Activated CD4-positive, alpha-beta T cell treated with anti-CD3 and anti-CD28 coated beads, Interleukin-10, Interleukin-2, amounts not matched to agents 100 ng/mL and 50 ng/mL, durations not matched to agents 16 hours and 8 hours (primary cell): ENCODE measurements at places on chromosomes 13 and 19.

GRCh38 chr19:10245189-10245939 is 6.7 kb upstream of the MRPL4 start:
- DNase-seq: no peak

DNA sequence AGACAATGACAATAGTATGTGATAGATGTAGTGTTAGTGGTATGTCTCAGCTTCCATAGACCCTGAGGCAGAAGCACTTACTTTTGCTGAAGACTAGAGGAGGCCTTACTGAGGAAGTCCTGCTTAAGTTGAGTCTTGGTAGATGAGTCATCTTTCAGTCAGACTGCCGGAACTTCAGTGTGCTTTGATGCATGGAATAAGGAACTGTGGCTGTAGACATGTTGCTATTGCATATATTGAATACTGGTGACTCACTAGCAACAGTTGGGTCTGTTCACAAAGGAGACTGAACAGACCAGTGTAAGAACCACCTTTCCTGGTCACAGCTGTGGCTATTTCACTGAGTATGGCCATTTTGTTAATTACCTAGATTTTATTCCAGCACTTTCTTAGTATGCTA is 1000.6 kb downstream of the OLFM4 start:
- DNase-seq: no peak

DNA sequence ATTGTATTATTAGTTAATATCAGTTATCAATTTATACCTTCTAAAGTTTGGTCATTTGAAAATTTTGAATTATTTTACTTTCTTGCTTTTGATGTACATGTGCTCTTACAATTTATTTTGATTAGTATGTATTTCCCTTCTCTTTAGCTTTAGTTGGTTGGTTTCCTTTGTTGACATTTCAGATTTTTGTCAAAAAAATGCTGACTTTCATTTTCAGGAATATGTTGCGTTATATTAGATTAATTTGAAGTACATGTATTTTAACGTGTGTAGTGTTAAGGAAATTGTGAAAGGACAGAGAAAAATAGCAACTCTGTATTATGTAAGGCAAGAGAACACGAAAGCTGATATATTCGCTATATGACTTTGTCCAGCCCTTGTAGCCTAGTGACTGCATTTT is 342.9 kb upstream of the SLITRK6 start:
- no peak for DNase-seq

GRCh38 chr13:98507282-98507797 is 69.6 kb downstream of the STK24 start:
- no peak for DNase-seq

DNA sequence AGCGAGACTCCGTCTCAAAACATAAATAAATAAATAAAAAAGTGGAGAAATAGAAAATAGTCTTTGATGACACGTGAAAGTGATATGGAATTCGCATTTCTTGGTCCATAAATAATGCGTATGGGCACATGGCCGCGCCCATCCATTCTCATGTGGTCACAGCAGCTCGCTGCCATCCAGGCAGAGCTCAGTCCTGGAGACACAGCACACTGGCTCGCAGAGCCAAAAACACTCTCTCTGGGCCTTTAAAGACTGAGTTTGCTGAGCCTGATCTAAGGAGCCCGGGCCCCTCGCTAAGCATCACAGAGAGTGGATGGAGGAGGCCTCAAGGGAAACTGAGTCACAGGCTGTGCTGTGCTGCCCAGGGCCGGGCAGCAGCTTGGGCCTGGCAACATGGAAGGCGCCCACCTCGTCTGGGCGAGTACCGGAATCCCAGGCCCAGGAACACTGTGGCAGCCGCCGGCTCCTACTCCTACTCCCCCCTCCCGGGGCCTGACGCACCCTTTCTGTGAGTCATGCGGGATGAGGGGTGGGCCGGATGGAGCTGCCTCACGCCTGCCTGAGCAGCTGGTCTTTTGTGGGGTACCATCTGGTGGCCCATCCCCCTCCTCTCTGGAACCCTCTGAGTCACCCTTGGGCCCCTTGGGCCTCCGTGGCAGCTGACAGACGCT is 28.9 kb upstream of the CACTIN start:
- DNase-seq: no peak

- no peak for DNase-seq
Observed at GRCh38 chr13:80630685-80631121, 289.8 kb upstream of the SPRY2 start.

DNA sequence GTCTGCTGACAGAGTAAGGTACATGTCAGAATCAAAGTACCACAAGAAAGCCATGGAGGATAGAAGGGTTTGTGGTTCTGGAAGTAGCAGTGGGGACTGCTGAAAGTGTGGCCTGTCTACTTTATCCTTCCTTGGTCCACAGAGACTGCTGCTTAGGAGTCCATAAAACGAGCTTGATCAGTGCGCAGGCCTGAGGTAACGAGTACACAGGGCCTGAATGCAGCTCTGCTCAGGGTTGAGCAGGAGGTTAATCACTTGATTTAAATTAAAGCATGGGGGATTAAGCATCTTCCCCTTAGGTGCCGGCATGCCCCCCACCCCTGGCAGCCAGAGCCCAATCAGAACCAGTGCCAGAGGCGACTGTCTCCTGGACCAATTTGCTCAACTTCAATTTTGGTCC is 34.9 kb upstream of the WASF3 start:
- DNase-seq: no peak

GRCh38 chr19:54162241-54162805 is 2.8 kb upstream of the LENG1 start:
- DNase-seq: peak; percentile 83

GRCh38 chr13:41543664-41544300 is 86.4 kb downstream of the RGCC start:
- DNase-seq: no peak

DNA sequence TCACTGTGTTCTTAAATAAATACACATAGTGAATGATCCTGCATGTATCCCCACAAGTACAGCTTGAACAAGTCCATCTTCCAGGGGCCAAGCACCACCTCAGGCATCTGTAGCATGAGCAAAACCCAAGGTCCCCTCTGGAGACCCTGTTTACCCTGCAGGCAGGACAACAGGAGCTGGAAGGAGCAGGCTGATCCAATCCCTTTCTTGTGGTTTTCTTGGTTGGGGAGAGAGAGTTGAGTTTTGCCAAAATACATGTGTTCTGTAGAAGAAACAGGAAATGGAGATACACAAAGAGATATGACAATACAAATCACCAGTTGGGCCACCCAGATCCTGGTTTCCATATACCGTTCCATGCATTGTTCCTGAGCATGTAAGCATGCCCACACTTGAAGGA is 92.8 kb downstream of the SHISA2 start:
- DNase-seq: no peak

DNA sequence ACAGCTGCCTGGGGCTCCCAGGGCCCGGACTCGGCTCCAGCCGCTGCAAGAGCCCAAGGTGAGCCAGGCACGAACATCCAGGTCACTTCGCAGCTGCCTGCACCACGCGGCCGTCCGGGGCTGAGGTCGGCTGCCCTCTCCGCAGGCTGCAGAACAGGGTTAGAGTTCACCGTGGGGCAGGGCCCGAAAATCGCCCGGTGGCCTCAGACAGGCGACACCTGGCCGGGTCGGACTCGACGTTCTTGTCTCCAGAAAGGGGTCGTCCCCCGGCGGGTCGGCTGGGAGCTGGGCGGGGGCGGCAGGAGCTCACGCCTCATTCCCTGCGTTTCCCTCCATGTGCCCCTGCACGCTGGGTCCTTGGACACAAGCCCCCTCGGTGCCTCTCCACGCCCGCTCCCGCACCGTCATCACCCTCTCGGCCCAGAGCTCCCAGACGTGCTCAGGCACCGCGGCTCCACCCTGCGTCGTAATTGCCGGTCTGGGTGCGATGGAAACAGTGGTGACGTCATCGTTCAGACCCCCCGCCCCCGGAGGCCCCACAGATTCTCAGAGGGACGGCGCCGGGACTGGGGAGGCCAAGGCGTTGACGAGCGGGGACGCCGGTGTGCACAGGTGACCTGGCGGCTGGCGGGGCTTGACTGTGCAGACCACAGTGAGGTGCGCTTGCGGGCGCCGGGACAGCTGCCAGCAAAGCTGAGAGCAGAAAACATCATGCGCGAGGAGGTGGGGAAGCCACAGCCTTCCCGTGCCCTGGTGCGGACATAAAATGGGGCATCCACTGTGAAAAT is 4.0 kb upstream of the GRIN3B start:
- DNase-seq: peak; percentile 59

DNA sequence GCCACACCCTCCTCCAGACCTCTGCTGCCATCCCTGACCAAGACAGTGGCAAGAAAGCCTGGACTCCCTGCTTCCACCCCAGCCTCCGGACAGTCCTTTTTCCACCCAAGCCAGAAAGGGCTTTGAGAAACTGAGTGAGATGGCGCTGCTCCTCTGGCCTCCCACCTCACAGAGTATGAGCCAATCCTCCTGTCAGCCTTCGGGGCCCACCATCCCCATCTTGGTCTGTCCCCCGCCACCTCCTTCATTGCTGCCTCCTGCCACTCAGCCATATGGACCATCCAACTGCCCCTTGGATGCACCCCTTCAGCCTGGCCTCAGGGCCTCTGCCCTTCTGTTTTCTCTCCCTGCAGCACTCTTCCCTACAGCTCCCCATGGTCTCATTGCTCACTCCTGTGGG is 125.7 kb downstream of the CRYL1 start:
- DNase-seq: no peak

- no peak for DNase-seq
Observed at GRCh38 chr13:104460554-104460953, 1394.3 kb upstream of the SLC10A2 start.

DNA sequence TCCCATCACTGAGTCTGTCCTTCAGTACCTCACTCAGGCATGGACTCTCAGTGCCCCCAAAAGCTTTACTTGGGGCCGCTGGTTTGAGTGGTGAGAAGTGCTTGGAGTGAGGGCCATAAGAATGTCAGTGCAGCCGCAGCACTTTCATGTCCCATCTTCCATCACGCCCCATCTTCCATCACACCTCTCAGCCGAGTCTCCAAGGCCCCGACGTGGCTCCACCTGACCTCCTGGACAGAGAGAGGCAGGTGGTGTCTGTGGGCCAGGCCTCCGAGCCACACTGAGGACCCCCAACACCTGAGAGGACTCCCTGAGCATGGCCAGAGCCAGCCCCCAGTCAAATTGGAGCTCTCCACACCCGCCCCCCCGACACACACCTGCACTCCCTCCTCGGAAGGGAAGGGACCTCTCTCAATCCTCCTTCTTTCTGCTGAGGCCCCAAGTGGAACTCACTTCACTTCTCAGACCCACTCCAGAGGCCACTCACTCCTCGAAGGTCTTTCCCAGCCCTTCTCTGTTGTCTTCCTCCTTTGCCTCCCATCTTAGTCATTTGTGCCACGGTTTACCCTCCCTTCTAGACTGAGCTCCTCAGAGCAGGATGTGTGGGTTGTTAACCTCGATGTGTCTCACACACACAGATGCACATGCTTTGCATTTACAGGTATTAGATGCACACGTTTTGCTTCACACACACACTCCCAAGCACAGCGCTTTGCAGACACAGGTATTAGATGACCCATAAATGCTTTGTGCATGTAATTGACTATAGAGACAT is 65.7 kb upstream of the ATP12A start:
- no peak for DNase-seq

GRCh38 chr13:44219577-44220548 is 153.8 kb upstream of the SERP2 start:
- DNase-seq: no peak

DNA sequence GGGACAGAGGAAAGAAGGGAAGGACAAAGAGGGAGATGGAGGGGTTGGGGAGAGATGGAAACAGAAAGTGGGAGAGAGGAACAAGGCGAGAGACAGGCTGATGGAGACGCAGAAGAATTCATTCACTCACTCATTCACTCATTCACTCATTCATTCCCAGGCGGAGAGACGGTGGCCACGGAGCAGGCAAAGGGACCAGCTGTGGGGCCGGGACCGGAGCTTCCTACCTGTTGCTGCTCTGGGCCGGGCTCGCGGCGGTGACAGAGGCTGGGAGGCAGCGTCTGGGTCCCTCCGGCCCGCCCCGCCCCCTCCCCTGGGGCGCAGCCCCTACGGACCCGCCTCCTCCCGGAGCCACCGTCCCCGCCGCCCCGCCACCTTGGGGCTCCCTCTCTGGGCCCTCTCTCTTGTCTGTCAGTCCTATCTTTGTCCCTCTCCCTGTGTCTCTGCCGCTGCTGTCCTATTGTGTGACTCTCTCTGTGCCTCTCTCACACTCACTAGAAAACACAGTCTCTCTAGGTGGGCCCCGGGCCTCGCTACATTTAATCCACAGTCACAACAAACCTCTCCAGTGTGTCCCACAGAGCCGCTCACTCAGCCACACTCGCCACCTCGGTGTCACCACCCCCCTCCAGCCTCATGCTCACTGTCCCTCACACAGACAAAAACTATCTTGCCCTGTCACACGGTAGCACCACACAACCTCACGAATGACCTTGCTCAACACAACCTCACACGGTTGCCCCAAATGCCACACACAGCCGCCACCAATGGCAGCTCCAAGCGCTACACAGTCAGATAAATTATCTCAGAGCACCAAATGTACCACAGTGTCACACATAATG is at the start of gene GNG8:
Gene GNG8 (minus strand): TSS at position 283 of the 842 bp plus-strand sequence. CDS start 1,520 bp downstream, outside the sequence.
- no peak for DNase-seq

- DNase-seq: no peak
Observed at GRCh38 chr13:107450931-107451330, 764.4 kb downstream of the LIG4 start.
